Muscle of arm (tissue), 14 donors: ENCODE measurements at places on chromosomes 4 and X. TPM values are rescaled to one million over a fixed set of nuclear protein-coding genes. Genes with fewer than 3 reads are reported as not detected.

- DNase-seq: no peak
Observed at GRCh38 chrX:6683353-6683752, 148.4 kb upstream of the VCX3A start.

TDO2 gene
- not detected for polyA plus RNA-seq

DNA sequence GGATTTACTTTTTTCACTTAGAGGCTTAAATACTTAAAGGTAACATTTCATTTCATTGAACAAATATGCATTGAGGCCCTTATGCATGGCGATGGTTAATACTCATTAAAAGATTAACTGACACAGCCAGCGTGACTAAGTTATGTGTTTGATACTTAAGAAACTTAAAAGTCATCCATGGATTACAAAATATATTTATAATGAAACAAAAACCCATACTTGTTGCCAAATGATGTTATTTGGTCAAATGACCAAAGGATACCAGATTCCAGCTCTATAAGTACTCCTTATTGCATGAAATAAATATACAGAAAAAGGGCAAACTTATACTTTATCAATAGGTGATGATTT lies 26.7 kb downstream of the ZNF330 start:
- DNase-seq: no peak

GRCh38 chrX:153755136-153755535 lies 8.9 kb upstream of the PLXNB3 start:
- DNase-seq: no peak

MAGEB10 gene
- not detected for polyA plus RNA-seq

RIBC1 gene
- polyA plus RNA-seq: 0.48 TPM

DNA sequence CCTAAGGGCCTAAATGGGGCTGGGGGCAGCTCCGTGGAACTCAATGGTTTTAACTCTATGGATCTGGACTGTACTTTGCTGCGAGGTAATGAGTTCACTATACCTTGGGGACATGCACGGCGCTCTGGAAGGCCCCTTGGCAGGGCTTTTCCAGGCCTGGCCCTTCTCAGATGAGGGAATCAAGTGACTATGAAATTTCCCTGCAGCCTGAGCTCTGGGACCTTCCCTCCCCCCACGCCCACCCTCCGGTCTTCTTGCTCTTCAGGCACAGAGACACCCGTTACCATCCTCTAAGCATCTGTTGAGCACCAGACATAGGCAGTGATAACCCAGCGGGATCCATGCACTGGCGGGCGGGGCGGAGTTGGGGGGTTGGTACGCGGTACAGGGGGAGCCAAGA lies 109.2 kb downstream of the PSAPL1 start:
- DNase-seq: no peak

USP17L15 gene
- not detected for polyA plus RNA-seq

RASSF6 gene
- polyA plus RNA-seq: 0.11 TPM

SSX4 gene
- not detected for polyA plus RNA-seq

DNA sequence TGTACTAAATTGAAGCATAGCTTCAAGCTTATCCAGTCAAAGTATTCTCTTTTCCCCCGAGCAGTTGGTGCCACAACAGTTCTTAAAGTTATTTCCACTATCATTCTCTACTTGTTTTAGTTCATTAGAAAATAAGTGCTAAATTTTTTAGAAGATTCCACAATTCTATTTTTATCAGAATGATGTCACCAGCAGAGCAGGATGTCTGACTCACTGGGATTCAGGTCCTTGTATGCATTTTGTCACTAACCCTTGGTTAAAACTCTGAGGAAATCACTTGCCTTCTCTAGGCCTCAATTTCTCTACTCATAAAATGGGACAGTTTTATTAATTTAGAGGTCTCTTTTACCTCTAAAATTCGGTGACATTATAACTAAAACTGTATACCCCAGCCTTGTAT lies 3.4 kb downstream of the DDX53 start:
- no peak for DNase-seq

DNA sequence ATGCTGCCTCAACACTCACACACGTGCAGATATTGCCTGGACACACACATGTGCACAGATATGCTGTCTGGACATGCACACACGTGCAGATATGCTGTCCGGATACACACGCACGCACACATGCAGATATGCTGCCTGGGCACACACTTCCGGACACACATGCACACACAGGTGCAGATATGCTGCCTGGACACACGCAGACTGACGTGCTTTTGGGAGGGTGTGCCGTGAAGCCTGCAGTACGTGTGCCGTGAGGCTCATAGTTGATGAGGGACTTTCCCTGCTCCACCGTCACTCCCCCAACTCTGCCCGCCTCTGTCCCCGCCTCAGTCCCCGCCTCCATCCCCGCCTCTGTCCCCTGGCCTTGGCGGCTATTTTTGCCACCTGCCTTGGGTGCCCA lies 14.7 kb downstream of the FGFRL1 start:
- no peak for DNase-seq

DNA sequence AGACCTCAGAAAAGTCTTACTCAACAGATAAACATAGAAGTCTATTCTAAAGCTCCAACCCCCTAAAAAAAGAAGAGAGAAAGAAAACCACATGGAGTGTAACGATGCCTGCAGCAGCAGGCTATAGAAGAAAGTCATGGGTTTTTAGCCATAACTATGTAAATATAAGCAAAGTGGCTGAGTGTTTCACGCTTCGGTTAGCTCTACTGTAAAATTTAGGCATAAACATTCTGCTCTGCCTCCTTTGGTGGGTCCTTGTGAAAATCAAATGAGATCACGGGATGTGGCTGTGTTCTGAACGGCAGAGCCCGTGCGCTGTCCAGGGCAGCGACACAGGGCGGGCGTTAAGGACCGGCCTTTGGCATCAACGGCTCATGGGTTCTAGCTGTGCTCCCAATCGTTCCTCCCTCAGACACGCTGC lies 78.4 kb downstream of the IRF2 start:
- no peak for DNase-seq

ODAPH gene
- polyA plus RNA-seq: not detected

FAT4 gene
- 15.1 TPM for polyA plus RNA-seq

- DNase-seq: peak; percentile 6
Observed at GRCh38 chrX:99588936-99589335, 821.1 kb downstream of the PCDH19 start.

- DNase-seq: no peak
Observed at GRCh38 chr4:111992351-111993168, 152.7 kb upstream of the FAM241A start.

- DNase-seq: no peak
Observed at GRCh38 chr4:111713276-111713675, 432.0 kb upstream of the FAM241A start.

XK gene
- polyA plus RNA-seq: 10.2 TPM

- DNase-seq: no peak
Observed at GRCh38 chrX:106649523-106650428, 38.0 kb downstream of the RADX start.

AMER1 gene
- polyA plus RNA-seq: not detected

NUP62CL gene
- polyA plus RNA-seq: 1.1 TPM

DNA sequence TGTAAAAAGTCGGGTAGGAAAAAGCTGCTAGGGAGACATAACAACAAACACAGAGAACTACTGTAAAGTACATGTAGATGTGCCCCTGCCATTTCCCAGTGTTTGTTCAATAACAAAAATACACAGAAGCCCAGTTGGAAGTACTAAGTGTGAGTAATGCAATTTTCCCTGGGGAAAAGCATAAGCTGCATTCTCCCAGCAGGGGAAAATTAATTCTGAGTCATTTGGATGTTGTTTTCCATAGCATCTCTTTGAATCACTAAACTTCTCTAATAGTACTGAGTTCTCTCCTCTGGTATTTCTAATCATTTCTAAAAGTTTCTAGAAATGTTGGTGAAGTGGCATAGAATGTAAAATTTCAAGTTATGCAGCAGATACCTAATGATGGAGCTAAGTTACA lies 1114.9 kb downstream of the C4orf33 start:
- no peak for DNase-seq

- no peak for DNase-seq
Observed at GRCh38 chr4:726235-726787, 20.7 kb downstream of the PCGF3 start.

GRCh38 chr4:107858158-107858742 lies 33.5 kb downstream of the SGMS2 start:
- no peak for DNase-seq

GRCh38 chr4:6196324-6196723 lies 4.0 kb downstream of the JAKMIP1 start:
- DNase-seq: no peak

CDKL2 gene
- 0.12 TPM for polyA plus RNA-seq

NWD2 gene
- 0.40 TPM for polyA plus RNA-seq

DNA sequence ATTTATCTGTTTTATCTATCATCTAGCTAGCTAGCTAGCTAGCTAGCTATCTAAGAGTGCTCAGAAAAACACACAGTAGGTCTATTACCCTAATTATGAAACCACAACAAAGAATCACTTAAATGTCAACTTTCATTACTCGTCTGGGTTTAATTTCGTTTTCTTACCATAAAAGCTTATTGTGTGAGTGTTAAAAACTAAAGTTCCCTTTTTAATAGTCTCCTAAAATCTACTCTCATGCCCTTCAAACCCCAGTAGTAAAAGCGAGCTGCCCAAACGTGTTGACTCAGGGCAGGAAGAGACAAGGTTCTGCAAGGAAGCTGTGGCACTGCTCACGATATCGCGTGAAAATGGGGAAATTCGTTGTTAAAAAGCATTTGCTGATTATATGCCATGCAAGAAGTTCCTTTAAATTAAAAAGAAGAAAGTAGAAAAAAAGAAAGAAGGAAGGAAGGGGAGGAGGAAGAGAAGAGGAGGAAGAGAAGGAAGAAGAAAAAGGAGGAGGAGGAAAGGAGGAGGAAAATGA lies 595 bp downstream of the MBNL3 start:
- DNase-seq: peak; percentile 24

DNA sequence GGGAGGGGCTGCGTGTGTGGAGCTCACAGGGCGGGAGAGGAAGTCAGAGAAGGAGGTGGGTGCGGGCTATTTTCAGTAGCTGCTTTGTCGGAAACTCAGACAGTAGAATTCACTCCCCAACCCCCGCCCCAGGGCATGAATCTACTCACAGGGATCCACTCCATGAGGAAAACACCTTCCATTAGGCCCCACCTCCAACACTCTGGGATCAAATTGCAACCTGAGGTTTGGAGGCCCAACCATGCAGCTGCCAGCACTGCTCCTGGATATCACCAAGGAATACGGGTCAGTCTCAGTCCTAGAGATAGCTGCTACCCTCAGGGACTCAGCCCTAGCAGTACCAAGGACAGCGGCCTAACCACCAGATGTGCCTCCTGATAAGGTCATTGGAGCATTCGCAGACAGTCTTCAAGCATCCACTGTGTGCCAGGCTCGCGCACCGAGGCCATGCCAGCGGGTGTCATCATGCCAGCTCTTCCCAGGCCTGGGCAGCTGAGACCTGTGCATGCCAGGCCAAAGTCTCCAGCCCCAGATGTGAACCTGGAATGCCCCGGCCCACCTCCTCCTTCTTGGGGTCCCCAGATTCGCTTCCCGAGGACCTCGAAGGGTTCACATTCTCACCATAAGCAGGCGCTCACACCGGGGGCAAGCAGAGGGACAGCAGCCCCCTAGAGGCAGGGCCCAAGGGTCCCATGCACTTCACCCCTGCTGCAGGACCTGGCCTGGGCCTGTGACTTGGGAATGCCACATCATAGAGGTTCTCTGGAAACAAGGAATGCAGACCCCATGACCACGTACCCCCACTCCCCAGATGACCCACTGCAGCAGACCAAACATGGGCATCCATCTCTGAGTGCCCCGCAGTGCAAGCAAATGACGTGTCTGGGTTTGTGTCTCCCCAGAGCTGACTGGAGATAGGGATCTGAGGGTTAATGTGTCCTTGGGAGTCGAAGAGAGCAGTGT lies 102.3 kb downstream of the ADRA2C start:
- DNase-seq: no peak

GRCh38 chr4:187569871-187570270 lies 425.7 kb upstream of the ZFP42 start:
- no peak for DNase-seq

GRCh38 chr4:108361886-108362285 lies 193.2 kb upstream of the LEF1 start:
- DNase-seq: no peak

GRCh38 chrX:97931586-97931985 lies 1047.9 kb downstream of the RPA4 start:
- no peak for DNase-seq

DNA sequence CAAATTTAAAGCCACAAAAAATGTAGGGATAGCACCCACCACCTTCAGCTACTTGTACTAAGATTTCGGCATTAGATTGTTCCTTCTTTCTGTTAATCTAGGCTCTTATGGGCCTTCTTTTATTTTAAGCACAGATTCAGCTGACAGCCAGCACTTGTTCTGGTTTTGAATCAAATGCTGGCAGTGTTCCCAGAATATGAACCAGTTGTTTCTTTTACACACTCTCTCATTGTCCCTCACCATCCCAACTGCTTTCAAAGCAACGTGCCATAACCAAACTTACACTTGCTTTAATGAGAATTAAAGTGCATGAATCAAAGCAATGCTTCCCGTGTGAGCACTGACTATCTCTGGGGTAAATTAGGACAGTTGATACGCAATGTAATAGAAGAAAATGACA lies 744.5 kb upstream of the FAM241A start:
- DNase-seq: peak; percentile 65

GRCh38 chrX:13357925-13358324 lies 38.1 kb upstream of the ATXN3L start:
- DNase-seq: no peak

DNA sequence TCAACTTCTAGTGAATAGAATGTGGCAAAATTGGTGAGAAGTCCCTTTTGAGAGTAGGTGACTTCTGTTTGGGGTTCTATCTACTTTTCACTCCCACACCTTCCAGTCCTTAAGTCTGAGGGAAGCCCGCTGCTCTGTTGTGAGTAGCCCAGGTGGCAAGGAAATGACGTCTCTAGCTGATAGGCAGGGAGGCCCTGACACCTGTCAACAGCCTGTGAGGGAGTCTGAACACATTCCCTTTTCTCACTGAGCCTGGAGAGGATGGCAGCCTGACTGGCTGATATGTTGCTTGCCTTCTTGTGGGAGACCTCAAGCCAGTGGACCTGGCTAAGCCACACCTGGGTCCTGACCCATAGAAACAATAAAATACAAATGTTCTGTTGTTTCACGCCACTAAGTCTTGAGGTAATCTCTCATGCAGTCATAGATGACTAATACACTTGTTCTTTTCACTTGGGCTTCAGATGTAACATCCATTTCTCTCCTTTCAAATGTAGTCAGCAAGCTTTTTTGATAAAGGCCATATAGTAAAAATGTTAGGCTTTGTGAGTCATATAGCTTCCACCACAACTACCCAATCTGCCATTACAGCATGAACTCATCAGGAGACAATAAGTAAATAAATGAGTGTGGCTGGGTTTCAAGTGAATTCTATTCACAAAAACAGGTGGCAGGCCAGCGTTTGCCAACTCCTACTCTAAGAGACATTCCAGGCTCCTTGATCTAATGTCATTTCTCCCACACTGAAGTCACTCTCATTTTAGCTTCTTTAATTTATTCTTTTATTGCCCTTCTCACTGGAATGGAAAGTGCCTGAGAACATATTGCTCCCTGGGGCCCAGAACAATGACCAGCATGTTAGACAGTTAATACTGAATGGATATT lies 265.1 kb upstream of the MAD2L1 start:
- DNase-seq: no peak

GRCh38 chrX:19750783-19751467 lies 136.5 kb downstream of the SH3KBP1 start:
- DNase-seq: no peak

- DNase-seq: no peak
Observed at GRCh38 chrX:69020316-69020715, 144.9 kb downstream of the PJA1 start.

ATP8A1 gene
- polyA plus RNA-seq: 5.7 TPM

- no peak for DNase-seq
Observed at GRCh38 chr4:123624959-123625358, 228.4 kb downstream of the SPRY1 start.

OTUD4 gene
- 104 TPM for polyA plus RNA-seq

- DNase-seq: no peak
Observed at GRCh38 chr4:148055844-148056243, 324.0 kb downstream of the ARHGAP10 start.

- DNase-seq: no peak
Observed at GRCh38 chrX:154024271-154024670, 4.6 kb upstream of the IRAK1 start.
